Psoas muscle (tissue), 8 donors: ENCODE measurements at places on chromosomes 13 and 19. TPM values are rescaled to one million over a fixed set of nuclear protein-coding genes. Genes with fewer than 3 reads are reported as not detected.

GRCh38 chr13:49315756-49316482 is 68.2 kb downstream of the CDADC1 start:
- H3K36me3 ChIP-seq: no peaks in the 10 kb centered on the region
- no peaks in the 10 kb centered on the region for H3K4me1 ChIP-seq
- no peaks in the 10 kb centered on the region for H3K27me3 ChIP-seq
- no peak overlapping the region for H3K27ac ChIP-seq
- DNase-seq: no peak

The ADPRHL1 gene
- 186 TPM for total RNA-seq

DNA sequence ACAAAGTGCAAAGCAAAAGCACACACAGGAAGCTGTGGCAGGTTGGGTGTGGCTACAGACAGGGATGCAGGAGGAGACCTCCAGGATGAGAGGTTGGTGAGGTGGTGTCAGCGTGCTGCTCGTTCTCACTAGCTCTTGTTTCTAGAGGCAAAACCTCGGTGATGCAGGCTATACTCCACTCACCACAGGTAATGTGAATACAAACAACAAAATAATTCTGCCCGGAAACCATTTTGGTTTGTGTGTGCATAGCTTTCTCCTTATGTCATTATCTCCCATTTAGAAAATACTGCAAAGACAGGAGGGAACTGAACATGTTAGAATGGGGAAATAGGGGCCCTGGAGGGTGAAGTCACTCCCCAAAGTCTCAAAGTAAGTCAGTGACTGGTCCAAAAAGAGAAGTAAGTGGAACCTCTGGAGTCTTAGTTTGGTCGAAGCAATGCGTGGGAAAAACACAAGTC is 9.4 kb downstream of the LCP1 start:
- no peaks in the 10 kb centered on the region for H3K27me3 ChIP-seq
- no peaks in the 10 kb centered on the region for H3K36me3 ChIP-seq
- no peak overlapping the region for H3K27ac ChIP-seq
- no peak overlapping the region for H3K4me3 ChIP-seq
- DNase-seq: no peak

GRCh38 chr19:33464733-33465115 is 56.9 kb downstream of the PEPD start:
- peaks cover 22% of the 10 kb centered on the region for H3K36me3 ChIP-seq
- H3K27ac ChIP-seq: no peak overlapping the region
- no peak overlapping the region for H3K4me3 ChIP-seq
- H3K27me3 ChIP-seq: no peaks in the 10 kb centered on the region

- H3K4me1 ChIP-seq: no peaks in the 10 kb centered on the region
- H3K36me3 ChIP-seq: no peaks in the 10 kb centered on the region
- no peak overlapping the region for H3K27ac ChIP-seq
- H3K4me3 ChIP-seq: no peak overlapping the region
- no peaks in the 10 kb centered on the region for H3K27me3 ChIP-seq
Measured at GRCh38 chr19:31535691-31536460, 186.6 kb upstream of the TSHZ3 start.

DNA sequence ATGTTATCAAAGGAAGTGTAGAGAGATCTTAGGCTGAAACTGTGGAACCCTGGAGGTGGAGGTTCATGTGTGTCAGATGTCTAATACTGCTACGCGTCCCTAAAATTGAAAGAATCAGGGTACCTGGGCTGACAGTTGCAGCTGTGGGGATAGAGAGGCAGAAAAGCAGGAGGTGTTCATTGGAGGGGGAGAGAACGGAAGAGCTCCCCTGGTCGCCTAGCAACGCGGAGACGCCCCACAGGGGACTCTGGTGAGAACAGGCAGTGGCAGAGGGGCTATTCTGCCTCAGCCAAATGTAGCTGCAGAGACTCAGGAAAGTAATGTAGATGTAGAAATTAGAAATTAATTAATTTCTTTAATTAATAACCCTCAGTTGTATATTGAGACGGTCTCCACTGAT is 10.1 kb upstream of the ZNF835 start:
- H3K27ac ChIP-seq: no peak overlapping the region
- no peaks in the 10 kb centered on the region for H3K27me3 ChIP-seq
- H3K4me1 ChIP-seq: no peaks in the 10 kb centered on the region
- no peaks in the 10 kb centered on the region for H3K36me3 ChIP-seq
